ENCODE measurements at places on chromosomes 7 and 10.

GRCh38 chr10:36717118-36717517, 408.3 kb upstream of the ANKRD30A start:
- DNase-seq, result no peak

DNA sequence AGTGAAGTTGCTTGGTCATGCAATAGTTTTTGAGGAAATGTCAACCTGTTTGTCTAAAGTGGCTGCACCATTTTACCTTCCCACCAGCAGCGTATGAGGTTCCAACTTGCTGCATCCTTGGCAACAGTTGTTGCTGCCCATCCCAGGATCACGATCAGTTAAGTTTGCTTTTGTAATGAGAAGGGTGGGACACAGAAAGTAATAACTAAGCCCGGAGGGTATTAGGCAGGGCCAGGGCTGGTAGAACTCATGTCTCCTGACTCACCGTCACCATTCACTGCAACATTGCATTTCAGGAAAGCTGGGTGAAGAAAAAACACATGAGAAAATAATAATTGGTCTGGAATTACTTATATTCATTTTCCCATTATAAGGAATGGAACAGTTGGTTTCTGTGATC, 25.4 kb downstream of the CELF2 start:
- no peak for DNase-seq

GRCh38 chr7:131664570-131664969, 108.1 kb upstream of the PODXL start:
- DNase-seq, result no peak

GRCh38 chr7:18770822-18771221, 275.3 kb downstream of the HDAC9 start:
- no peak for DNase-seq

DNA sequence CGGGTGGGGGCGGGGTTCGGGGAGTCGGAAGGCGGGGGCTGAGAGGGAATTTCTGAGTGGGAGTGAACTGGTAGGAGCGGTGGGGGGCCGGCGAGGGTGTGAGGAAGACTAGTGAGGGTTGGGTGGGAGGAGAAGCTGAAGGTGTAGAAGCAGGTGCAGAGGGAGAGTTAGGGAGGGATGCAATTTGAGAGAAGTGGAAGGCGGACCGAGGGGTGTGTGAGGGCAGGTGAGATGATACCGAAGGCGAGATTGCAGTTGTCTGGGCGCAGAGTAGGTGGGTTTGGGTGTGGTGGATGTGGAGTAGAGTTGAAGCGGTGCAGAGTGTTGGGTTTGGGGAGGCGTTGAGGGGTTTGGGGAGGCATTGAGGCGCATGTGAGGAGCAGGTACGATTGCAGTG, 643 bp downstream of the KAT6B start:
- DNase-seq, result no peak

DNA sequence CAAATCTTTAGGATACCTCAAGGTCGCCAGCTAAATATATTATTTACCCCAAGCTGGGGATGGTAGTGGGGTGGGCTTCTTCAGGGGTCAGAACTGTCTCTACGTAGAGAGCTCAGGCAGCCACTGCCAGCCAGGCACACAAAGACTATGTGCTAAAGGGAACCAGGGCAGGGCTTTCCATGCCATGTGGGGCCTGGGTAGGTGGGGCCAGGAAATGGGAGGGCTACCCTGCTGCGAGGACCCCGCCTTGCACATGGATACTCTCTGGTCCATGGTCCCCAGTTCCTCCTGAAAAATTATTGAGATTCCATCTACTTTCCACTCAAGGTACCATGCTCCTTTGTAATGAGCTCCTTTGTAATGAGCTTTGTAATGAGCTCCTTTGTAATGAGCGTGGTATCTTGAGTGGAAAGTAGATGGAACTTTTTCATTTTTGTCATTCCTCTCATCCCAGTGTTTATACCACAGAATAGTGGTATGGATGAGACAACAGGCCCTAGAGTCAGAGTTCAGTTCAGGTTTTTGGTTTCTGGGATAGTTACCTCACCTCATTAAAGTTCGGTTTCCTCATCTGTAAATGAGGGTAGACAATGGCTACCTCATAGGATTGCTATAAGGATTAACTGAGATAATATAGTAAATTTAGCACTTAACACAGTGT, 5.8 kb downstream of the SYNPO2L start:
- no peak for DNase-seq

- DNase-seq, result no peak
Measured at GRCh38 chr7:116540743-116541142, 15.9 kb downstream of the CAV1 start.

DNA sequence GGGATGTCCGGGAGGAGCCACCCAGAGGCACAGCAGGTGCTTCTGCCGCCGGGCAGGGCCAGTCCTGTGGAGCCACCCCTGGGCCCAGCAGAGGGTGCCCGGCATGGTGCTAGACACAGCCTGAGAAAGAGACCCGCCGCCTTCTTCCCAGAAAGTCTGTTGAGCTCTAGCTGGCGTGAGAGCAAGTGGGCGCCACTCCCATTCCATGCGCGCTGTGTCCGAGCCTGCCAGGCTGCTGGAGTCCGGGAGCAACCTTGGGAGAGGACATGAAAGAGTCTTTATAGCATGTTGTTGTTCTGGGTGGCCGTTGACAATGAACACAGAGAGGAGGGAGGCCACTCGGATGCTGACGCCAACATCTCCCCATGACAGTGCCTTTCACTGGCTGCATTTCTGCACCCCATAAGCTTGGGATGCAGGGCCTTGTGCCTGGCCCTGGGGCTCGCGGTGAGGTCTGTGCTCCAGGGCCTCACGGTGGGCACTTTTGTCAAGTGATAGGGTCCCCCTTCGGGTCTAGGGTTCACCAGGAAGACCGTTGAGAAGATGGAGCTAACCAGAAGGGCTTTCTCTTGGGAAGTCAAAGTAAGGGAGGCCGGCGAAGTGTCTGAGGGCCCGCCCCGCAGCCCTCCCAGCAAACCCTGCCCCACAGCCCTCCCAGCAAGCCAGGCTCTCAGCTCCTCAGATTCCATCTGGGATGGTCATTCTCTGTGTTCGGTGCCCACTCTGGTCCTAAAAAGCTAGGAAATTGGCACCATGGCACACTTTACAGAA, 47.3 kb downstream of the NKX6-2 start:
- no peak for DNase-seq

- no peak for DNase-seq
Measured at GRCh38 chr7:101739775-101740398, 77.5 kb upstream of the CUX1 start.

- no peak for DNase-seq
Measured at GRCh38 chr10:43078986-43079273, 2.1 kb downstream of the RET start.

GRCh38 chr7:134562136-134562535, 13.2 kb downstream of the AKR1B15 start:
- DNase-seq, result no peak

GRCh38 chr10:25890995-25891394, 43.0 kb upstream of the MYO3A start:
- no peak for DNase-seq

- DNase-seq, result peak; percentile 44
Measured at GRCh38 chr7:74612015-74612829, 45.3 kb upstream of the GTF2I start.

DNA sequence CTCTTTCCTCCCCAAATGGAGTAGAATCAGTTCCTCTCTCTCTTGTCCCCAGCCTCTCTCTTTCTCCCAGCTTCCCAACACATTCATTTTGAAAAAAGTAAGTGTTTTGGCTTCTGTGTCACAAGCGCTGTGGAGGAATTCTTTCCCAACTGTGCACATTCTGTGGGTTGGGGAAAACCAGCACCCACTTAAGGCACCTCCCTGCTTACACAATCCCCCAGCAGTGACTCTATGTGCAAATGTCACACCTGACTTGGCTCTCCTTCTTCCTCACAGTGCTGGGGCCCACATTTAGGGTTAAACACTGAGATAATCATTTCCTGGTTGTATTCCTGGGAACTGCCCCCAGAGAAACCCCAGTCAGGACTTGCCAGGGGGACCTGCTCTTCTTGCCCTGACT, 358.1 kb upstream of the ZNF32 start:
- DNase-seq, result no peak

DNA sequence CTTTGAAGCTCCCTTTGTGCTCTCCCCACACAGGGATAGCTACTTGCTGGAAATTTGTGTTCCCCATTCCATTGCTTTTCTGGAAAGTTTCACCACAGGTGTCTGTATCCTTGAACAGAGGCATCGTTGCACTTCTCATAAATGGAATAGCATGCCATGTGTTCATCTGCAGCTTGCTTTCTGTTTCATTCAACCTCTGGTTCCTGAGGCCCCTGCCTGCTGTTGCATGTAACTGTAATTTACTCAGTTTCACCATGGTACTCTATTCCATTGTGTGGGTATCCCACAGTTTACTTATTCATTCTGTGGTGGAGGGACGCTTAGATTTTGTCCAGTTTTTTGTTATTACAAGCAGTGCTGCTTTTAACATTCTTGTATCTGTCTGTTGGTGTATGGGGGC, 32.0 kb downstream of the EEPD1 start:
- DNase-seq, result no peak

DNA sequence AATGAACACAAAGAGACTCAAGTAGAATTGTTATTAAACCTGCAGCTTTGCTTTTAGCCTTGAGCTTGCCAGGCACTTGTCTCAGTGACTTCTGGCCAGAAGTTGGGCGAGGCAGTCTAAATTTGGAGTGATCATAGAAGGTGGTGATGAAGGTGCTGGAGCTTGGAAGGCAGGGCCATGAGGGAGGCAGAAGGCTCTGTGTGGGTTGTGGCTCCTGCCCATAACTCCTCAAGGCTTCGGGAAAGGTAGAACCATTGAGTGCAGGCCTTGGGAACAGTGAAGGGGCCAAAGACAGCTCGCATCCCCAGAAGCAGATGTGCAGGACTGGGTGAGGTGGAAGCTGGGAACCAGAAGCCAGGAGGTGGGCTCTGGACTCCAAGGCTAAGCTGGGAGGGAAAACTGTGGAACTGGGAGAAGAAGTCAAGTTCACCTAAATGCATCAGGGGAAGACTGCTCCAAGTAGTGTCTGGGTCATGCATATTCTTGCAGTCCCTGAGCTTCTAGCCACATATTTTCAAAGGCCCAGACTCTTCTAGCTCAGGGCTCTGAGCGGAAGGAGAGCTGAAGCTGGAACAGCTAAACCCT, 111.1 kb upstream of the HABP2 start:
- no peak for DNase-seq

- DNase-seq, result no peak
Measured at GRCh38 chr7:128392446-128393327, 17.1 kb downstream of the IMPDH1 start.

- DNase-seq, result no peak
Measured at GRCh38 chr10:23406409-23406808, 32.5 kb upstream of the OTUD1 start.

Measured in MG63 (cell line).